ENCODE measurements at places on chromosomes 16 and 17. TPM values are rescaled to one million over a fixed set of nuclear protein-coding genes. Genes with fewer than 3 reads are reported as not detected.
A peak's percentile ranks its signal among the peaks of the same experiment; 100 is the strongest.

- no peak for DNase-seq
- no peaks in the 10 kb centered on the region for H3K36me3 ChIP-seq
- H3K4me1 ChIP-seq = peaks cover 13% of the 10 kb centered on the region
- H3K27me3 ChIP-seq = peaks cover 17% of the 10 kb centered on the region
- H3K4me3 ChIP-seq = no peak overlapping the region
These were observed 641.0 kb upstream of the EEF2KMT start for GRCh38 chr16:5738586-5738985.

GRCh38 chr17:83155128-83156121 is 76.0 kb downstream of the METRNL start:
- no peak overlapping the region for H3K4me3 ChIP-seq
- H3K36me3 ChIP-seq = no peaks in the 10 kb centered on the region
- H3K27ac ChIP-seq = no peak overlapping the region
- peaks cover 20% of the 10 kb centered on the region for H3K4me1 ChIP-seq
- H3K27me3 ChIP-seq = no peaks in the 10 kb centered on the region

GRCh38 chr17:47820033-47820789 is 1.4 kb downstream of the OSBPL7 start:
- DNase-seq = no peak
- H3K4me3 ChIP-seq = peak overlapping the region; percentile 91
- no peaks in the 10 kb centered on the region for H3K27me3 ChIP-seq
- H3K36me3 ChIP-seq = no peaks in the 10 kb centered on the region
- H3K27ac ChIP-seq = no peak overlapping the region

The MEIOC gene
- 0.70 TPM for total RNA-seq

DNA sequence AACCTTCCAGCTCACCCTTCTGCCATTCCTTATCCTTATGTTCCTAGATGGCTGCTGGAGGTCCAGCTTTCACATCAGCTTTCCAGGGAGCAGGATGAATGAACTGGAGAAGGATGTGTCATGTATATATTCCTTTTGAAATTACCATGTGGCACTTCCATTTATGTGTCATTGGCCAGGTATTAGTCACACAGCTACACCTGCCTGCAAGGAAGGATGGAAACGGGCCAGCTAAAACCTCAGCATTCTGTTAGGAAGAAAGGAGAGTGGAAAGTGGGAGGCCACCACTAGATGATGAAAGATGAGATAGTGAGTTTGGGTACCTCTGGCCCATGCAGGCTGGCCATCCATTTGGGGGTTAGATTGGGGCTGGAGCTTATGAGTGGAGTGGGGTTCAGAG is 67.5 kb downstream of the KSR1 start:
- H3K27ac ChIP-seq = no peak overlapping the region
- H3K27me3 ChIP-seq = no peaks in the 10 kb centered on the region
- H3K36me3 ChIP-seq = no peaks in the 10 kb centered on the region
- no peak for DNase-seq
- H3K4me1 ChIP-seq = peaks cover 50% of the 10 kb centered on the region

GRCh38 chr16:56633535-56633934 is 1.1 kb downstream of the MT1M start:
- peaks cover 10% of the 10 kb centered on the region for H3K4me1 ChIP-seq
- H3K27ac ChIP-seq = no peak overlapping the region
- DNase-seq = no peak

DNA sequence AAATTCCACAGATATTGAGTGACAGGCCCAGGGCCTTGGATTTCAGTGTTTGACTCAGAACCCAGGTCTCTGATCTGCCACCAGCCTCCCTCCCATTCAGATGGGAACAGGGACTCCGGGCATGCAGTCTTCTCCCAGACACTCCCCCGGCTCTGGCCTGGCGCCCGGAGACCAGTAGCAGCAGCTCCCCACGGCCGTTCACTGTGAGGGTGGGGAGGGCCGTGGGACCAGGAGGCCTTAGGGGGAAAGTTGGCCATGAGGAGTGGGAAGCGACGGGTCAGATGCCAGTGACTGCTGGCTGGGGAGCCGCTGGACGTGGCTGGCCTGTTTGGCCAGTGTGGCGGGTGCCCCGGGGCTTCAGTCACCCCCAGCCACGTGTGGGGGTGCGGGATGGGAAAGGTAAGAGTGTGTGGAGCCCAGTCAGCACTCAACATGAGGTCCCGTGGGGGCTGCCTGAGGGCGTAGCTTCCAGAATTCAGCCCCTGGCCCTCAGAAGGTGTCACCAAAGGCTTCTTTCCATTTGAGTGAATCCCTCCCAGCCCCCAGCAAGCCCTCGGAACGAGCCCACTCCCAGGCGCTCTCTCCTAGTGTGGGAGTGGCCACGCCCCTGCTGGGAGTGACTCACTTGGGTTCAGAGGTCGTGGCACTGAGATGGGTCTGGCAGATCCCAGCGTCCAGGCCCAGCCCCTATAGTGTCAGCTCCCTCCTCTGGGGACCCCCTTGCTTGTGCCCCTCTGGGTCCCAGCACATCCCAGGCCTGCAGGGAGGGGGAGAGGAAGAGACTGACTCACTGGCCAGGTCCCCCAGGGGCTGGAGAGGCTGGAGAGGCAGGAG is 309.4 kb downstream of the SEC14L1 start:
- H3K4me1 ChIP-seq = peaks cover 89% of the 10 kb centered on the region
- peak overlapping the region; percentile 98 for H3K4me3 ChIP-seq
- peaks cover 3% of the 10 kb centered on the region for H3K36me3 ChIP-seq
- peaks cover 9% of the 10 kb centered on the region for H3K27me3 ChIP-seq
- peak; percentile 74 for DNase-seq
- peak overlapping the region; percentile 100 for H3K27ac ChIP-seq

GRCh38 chr17:34366529-34367107 is 3.6 kb upstream of the CCL1 start:
- H3K4me1 ChIP-seq = no peaks in the 10 kb centered on the region
- no peaks in the 10 kb centered on the region for H3K36me3 ChIP-seq
- H3K4me3 ChIP-seq = no peak overlapping the region
- peaks cover 40% of the 10 kb centered on the region for H3K27me3 ChIP-seq
- DNase-seq = no peak
- H3K27ac ChIP-seq = no peak overlapping the region

The KCNG4 gene
- total RNA-seq = not detected

The SULT1A2 gene
- total RNA-seq = 0.23 TPM
